ENCODE measurements at places on chromosomes 7 and 10.

GRCh38 chr7:132117636-132118035 is 458.6 kb downstream of the PLXNA4 start:
- no peak for DNase-seq

- DNase-seq = no peak
Observed at GRCh38 chr7:31764462-31764861, 77.4 kb downstream of the PPP1R17 start.

DNA sequence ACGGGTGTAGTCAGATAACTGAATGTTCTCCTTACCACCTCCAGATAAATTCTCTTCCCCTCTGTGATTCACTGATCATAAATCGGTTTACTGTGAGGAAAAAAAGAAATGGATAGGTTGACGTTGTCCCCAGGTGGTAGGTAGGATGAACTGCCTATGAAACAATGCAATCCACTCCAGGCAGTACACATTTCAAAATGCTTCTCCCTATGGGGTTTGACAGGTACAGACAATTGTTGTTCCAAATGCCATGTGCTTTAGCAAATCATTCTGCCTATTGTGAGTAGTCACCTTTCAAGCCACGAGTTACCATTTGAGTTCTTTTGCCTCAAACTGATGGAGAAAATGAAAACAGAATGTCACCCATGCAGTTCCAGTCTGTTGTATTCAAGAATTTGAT is 21.8 kb downstream of the VIM start:
- DNase-seq = no peak

DNA sequence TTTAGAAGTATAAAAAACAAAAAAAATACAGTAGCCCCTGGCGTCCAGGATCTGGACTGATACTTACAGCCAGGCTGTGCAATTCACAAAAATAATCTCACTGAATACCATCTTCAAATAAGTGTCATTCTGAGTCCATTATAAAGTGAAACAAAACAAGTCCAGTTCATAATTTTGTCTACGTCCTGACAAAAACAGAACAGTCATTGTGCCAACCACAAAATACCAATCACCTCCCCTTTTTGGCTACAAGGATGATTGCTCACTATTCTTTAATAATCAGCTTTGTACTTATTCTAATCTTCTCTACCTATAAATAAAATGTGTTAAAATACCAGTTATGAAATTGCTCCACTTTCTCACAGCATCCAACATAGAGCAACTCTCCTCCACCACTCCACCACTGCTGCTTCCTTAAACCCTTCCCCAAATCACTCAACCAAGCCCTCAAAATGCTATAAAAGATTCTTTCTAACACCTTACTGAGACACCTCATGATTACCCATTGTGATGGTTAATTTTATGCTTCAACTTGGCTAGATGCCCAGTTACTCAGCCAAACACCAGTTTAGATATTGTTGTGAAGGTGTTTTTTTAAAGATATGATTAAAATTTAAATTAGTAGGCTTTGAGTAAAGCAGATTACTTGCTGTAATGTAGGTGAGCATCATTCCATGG is 479.8 kb upstream of the SEMA3A start:
- DNase-seq = no peak

GRCh38 chr10:79052291-79053080 is 16.3 kb upstream of the ZMIZ1 start:
- DNase-seq = peak; percentile 77
